ENCODE measurements at places on chromosomes 16 and 17.
A peak's percentile ranks its signal among the peaks of the same experiment; 100 is the strongest.

DNA sequence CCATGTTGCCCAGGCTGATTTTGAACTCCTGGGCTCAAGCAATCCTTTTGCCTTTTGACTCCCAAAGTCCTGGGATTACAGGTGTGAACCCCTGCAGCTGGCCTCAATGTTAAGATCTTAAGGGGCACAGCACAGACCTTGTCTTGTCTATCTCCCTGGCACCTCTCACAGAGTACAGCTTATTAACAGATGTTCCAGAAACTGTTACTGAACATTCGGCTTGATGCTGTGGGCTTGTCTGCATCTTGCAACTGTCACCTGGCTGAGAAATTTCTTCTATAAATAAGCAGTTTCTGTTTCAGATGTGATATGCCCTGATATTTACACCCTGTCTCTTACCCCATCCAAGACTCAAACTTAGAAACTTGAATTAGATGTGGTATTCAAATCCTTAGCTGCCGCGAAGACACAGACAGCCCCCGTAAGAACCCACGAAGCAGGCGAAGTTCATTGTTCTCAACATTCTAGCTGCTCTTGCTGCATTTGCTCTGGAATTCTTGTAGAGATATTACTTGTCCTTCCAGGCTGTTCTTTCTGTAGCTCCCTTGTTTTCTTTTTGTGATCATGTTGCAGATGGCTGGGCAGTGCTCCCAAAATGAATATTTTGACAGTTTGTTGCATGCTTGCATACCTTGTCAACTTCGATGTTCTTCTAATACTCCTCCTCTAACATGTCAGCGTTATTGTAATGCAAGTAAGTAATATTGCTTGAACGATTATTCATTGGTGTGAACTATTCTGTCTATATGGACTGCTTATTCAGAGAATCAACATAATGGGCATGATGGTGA, at the start of gene TNFRSF17:
Gene TNFRSF17 (plus strand): TSS at position 450 of the 791 bp plus-strand sequence. CDS start 115 bp downstream, at position 565.
- no peak for DNase-seq

GRCh38 chr17:67672592-67673335, 45.0 kb upstream of the NOL11 start:
- DNase-seq, result no peak

DNA sequence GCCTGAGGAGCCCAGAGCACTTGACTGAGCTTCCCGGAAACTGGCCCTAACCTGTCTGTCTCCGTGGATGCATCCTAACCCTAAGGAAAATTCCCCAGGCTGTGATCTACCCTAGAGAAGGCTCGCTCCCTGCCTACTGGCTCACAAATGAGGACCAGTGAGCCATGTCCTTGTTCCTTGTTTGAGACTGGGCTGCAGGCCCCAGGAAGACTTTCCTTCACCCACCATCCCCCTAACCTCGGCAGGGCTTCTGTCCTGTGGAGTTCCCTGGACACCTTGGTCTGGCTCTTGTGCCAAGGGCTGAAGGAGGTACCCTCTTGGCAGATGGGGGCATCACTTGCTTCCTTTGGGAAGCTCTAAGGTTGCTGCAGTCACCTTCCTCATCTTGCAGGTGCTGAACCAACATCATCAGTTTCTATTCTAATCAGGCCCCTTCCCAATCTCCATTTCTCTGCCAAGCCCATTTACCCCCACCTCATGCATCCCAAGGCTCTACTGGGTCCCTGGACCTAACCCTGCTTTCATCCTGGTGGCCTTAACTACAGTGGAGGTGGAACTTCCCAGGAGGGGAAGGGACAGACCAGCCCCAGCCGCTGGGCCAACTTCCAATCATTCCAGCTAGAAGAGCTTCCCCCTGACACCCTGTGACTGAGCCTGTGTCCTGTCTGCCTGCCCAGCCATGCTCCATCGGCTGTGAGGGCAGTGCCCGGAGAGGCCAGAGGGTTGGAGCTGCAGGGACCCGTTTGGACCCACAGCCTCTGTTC, 12.4 kb downstream of the RNF40 start:
- DNase-seq, result no peak

DNA sequence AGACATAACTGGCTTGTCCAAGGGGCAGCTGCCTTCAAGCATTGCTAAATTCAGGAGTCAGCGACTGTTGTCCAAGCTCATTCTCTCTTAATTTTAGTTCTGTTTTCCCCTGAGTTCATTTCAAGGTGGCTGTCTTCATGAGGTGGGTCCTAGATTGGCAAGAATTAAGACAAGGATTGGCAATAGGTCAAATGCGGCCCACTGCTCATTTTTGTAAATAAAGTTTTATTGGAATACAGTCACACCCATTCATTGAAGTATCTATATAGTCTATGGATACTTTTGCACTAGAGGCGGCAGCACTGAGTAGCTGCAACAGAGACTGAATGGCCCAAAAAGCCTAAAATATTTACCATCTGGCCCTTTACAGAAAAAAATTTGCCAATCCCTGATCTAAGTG, 73.8 kb downstream of the TMEM114 start:
- no peak for DNase-seq

DNA sequence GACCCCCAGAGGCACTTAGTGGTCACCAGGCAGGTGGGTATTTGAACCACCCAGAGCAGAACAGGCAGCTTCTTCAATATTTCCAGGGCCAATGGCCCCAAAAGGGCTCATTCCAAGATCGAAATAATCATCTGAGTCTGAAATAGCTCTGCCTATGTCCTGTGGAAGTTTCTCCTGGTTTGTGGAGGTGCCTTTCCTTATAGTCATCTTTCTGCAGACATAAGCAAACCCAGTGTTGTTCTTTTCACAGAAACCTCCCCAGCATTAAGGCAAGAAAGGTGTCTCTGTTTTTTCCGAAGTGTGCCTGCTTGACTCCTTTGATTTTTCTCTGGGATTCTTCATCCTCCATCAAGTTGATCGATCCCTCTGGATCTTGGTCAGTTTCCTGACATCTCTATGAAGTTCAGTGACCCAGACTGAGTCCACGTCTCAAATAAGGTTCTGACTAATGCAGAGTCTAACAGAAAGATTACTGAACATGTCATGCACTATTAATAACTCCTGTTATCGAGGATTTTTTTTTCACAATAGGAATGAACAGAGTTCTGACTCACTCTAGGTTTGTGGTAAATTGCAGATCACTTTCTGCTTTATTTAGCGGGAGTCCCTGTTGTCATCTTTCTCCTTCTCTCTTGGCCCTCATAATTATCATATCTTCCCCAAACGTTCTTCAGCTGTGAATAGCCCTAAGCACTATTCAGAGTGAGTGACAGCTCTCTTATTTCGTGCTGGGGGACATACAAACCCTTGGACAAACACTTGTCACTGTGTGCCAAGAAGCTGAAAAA, 1.5 kb downstream of the LRRC3C start:
- DNase-seq, result no peak

DNA sequence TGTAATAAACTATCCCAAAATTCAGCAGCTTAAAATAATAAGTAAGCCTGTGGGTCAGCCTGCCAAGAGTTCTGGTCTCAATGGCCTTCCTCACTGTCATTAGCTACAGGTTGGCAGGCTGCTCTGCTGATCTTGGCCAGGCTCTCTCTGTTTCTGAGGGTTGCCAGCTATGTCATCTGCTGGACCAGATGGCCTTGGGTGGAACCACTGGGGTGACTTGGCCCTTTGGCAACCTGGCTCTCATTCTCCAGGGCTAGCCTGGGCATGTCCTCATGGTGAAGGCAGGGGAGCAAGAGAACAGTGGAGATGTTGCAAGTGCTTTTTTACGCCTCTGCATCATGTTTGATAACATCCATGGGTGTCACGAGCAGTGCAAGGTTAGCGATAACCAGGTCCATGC, 13.9 kb downstream of the ITGAM start:
- no peak for DNase-seq

DNA sequence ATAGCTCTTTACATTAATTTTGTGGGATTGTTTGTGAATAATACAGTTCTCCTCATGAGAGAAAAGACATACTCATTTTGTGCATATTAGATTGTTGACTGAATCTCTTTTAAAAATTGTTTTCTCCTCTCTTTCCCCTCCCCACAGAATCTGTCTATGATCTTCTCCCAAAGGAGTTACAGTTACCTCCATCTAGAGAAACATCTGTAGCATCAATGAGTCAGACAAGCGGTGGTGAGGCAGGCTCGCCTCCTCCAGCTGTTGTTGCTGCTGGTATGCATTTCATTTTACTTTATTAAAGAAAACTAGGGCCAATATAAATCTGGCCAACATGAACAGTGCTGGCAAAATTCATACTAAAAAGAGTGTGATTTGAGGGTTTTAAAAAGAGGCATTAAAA, 60.5 kb downstream of the NFAT5 start:
- DNase-seq, result no peak

DNA sequence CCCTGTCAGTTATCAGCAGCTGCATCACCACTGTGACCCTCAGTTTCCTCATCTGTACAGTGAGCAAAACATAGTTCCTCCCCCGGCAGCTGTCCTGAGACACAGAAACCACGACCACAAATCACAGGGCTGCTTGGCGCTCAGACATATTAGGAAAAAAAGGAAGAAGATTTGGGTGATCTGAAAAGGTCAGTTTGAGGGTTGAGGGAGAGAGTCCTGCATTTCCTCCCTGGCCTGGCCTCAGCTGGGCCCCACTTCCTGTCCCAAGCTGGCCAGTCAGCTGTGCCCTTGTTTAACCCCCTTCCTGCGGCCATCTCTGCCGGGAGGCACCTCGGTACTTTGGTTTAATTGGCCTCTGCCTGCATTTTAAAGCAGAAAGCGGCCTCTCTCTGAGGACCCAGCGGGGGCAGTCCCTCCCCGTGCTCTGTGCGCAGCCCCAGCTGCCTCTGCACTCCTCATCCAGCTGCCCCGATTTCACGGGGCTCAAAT, 24.0 kb upstream of the CIBAR2 start:
- DNase-seq, result no peak

DNA sequence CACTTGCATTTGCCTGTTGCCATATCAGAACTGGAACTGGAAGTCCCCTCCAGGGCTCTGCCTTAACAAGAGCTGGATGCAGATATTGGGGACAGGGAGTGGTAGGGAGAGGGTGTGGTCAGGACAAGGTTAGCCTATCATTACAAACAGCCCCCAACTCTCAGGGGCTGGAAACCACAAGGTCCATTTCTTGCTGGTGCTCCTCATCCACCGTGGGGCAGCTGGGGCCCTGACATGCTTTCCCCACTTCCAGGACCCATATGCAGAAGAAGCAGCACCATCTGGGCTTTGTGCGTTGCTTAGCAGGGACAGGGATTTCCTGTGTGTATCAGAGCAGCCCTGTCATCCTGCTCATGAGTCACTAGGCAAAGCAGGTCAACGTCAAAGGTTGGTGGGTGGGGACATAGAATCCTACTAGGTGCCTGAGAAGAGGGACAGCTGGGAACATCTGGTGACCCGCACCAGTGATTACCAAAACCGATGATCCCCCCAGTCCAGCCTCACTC, 26.9 kb downstream of the RGS9 start:
- DNase-seq, result peak; percentile 8

DNA sequence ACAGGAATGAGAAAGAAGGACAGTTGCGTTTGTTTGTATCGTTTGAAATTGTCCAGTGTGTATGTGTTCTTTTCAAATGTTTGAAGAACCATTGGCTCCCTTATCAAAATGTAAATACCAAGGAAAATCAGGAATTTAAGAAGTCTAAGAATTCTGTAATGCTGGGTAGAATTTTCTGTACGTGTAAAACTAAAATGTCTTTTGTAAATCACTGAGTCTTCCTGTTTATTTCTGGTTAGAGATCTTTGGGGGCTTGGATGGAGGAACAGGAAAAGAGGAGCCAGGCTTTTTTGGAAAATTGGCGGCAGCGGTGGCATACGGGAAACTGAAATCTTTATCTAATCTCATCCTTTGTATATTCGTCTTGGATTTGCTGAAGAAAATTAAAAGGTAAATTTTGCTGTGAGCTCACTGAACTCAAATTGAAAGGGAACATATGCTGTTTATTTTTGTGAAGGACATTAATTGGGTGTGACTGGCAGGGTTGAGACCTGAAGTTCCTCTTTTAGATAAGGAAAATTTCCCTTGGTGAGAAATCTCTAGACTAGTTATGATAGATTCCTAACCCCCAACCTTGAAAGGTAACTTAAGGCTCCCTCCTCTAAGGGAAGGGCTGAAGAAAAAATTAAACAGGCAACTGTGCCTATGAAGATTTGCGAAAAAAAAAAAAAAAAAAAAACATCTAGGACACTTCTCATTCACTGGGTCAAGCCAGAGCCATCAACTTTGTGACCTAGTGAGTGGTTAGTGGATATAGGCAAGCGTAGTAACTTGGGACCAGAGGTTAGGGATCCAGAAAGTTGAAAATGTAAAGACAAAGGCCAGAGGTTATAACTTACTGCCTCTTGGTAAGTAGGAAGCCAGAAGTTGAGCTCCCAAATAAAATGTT, 10.8 kb downstream of the TAT start:
- DNase-seq, result no peak

GRCh38 chr17:4208238-4208637, 55.5 kb downstream of the ANKFY1 start:
- DNase-seq, result no peak

GRCh38 chr17:57271821-57272220, 15.5 kb downstream of the MSI2 start:
- no peak for DNase-seq

DNA sequence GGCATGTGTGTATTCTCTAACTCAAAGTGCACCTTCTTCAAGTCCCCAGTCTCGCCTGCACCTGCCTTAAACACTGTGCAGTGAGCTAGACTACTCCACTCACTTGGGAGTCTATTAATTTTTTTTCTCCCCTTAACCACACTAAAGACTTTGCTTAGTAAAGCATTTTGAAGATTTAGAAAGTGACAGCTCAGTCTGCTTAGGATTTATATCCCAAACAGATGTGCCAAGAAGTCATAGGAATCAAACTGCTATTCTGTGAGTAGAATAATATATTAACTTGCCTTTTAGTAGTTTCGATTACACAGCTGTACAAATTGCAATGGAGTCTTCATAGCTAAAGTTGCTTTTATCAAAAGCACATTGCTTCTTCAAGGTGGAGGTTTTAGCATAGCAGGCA, 47.2 kb upstream of the MED13 start:
- no peak for DNase-seq

- DNase-seq, result no peak
Observed at GRCh38 chr17:81966343-81967243, 5.6 kb upstream of the NOTUM start.

DNA sequence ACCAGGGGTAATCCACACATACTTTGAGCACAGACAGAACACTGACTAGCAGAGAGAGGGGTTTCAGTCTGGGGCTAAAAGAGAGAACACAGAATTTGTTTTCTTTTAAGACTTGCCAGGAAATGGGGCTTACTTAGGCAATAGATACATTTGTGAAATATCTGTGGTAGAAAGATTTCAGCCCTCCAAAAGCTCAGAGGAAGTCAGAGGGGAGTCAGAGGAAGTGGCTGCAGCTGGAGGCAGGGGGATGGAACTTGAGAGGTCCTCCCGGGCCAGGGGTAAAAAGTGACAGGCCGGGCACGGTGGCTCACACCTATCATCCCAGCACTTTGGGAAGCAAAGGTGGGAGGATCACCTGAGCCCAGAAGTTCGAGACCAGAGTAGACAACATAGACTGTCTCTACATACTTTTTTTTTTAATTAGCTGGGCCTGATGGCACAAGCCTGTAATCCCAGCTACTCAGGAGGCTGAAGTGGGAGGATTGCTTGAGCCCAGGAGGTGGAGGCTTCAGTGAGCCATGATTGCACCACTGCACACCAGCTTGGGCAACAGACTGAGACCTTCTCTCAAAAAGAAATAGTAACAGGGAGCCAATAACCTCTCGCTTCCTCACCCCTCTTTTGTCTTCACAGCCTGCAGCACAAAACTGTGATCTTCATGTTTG, 49.9 kb downstream of the NLRC5 start:
- DNase-seq, result no peak

GRCh38 chr17:7176841-7177190, 2.4 kb downstream of the ASGR1 start:
- DNase-seq, result no peak

- no peak for DNase-seq
Observed at GRCh38 chr17:58327363-58328194, 1.0 kb downstream of the TSPOAP1 start.
